ENCODE measurements at places on chromosomes 5 and 9. TPM values are rescaled to one million over a fixed set of nuclear protein-coding genes. Genes with fewer than 3 reads are reported as not detected.

Gene RETREG1
- 2.7 TPM for polyA plus RNA-seq

Gene KCNN2
- polyA plus RNA-seq: 1.5 TPM

Gene SLC6A19
- not detected for polyA plus RNA-seq

Gene LHX2
- not detected for polyA plus RNA-seq

Gene ADAMTS2
- 9.6 TPM for polyA plus RNA-seq

Gene PNPLA7
- polyA plus RNA-seq: 19.9 TPM

Gene SNX18
- polyA plus RNA-seq: 32.4 TPM

Gene LMNB1
- polyA plus RNA-seq: 9.2 TPM

Gene THOC3
- 28.0 TPM for polyA plus RNA-seq

Gene OGN
- polyA plus RNA-seq: 217 TPM

Gene CARD9
- polyA plus RNA-seq: 0.61 TPM

Gene SUSD3
- 42.5 TPM for polyA plus RNA-seq

Gene HMMR
- polyA plus RNA-seq: 0.23 TPM

Gene CYLC2
- polyA plus RNA-seq: not detected

Gene CLK4
- polyA plus RNA-seq: 25.4 TPM

Gene GARIN3
- not detected for polyA plus RNA-seq

Gene CBY3
- polyA plus RNA-seq: not detected

All from ovary (tissue), 10 donors.